ENCODE measurements at places on chromosomes 3 and 15. TPM values are rescaled to one million over a fixed set of nuclear protein-coding genes. Genes with fewer than 3 reads are reported as not detected.

GRCh38 chr3:129525341-129525968, 3.0 kb upstream of the RHO start:
- no peak for DNase-seq

GRCh38 chr3:20637729-20638128, 451.7 kb upstream of the SGO1 start:
- no peak for DNase-seq

DNA sequence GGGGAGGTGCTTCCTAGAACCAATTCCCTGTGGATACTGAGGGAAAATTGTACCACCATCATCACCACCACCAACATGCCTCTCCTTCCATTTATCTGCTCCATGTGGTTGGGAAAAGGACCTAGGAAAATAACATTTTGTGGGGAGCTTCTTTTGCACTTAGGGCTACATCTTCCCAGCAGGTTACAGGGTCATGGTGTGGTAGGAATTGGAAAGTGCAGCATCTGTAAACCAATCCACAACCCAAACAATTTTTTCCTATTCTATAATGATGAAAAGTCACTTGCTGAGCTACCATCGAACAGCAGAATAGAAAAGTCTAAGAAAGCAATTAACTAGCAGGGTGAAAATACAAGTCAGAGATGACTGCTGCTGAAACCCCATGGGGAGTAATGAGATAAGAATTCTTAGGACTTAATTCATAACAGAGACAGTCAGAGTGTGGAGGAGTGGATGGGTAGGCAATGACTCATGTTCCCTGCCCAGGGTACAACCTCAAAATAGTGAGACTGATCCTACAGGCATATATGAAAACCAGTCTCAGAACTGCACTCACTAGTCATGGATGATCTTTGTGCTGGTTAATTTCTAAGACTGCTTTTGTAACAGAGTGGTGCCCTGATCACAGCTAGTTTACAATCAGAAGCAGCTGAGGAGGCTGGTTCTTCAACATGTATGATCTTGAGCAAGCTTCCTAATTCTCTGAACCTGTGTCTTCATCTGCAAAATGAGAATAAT, 38.1 kb upstream of the LEKR1 start:
- DNase-seq, result no peak

- DNase-seq, result no peak
These were observed 177.4 kb upstream of the CRBN start for GRCh38 chr3:3356846-3357245.

ARL8B gene
- 33.5 TPM for total RNA-seq

DNA sequence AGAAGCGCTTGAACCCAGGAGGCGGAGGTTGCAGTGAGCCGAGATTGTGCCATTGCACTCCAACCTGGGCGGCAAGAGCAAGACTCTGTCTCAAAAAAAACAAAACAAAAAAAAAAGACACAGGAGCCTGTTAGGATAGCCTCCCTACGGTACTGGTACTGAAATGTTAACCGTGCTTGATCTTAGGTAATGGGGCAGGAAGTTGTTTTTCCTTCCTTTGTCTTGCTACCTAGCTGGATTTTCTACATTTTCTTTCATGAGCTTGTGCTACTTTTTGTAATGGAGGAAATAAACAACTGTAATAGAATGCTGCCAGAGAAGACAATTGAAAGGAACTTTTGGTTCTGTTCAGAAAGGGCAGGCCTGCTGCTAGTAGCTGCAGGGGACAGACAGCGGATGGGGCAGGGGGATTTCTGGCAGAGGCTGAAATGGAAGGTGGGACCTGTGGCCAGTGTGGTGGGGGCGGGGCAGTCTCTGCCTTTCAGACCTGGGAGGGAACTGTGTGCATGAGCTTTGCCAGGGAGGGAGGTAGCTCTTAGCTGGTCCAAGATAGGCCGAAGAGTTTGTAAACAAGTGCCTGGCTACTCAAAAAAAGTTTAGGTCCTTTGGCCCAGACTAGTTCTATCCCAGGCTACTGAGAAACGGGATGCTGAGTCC, 49.0 kb upstream of the SEMA4B start:
- no peak for DNase-seq

DNA sequence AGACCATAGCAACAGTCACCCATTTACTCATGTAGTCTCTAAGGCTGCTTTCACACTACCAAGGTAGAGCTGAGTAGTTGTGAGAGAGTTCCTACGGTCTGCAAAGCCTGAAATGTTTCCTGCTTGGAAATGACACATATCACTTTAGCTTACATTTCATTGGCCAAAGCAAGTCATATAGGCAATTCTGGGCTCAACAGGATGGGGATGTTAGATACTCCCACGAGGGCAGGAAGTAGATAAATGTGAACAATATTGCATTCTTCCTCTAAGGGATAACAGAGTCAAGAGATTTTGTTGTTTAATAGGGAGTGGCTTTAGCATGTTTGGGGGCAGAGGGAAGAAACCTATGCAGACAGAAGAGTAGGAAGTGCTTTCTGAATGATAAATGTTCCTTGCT, 355.6 kb upstream of the THRB start:
- DNase-seq, result no peak

TMEM266 gene
- 2.0 TPM for total RNA-seq

TBL1XR1 gene
- 243 TPM for total RNA-seq

DNA sequence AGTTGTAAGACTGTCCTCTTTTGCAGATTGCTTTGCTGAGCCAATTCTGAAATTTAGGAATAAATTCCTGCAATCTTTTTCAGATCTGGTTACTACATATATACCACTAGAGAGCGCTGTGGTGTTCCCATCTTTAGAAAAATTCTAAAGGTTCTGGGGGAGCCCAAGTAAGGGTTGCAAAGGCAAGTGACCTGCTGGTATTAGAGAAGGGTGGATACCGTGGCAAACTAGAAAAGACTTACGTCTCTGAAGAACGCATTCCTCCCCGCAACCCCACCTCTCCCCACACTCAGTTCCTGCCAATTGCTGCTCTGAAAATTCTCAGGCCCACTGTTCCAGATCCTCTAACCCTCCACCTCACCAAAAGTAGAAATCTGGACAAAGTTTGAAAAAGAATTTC, 48.5 kb downstream of the EFHB start:
- no peak for DNase-seq

GRCh38 chr3:69490235-69490634, 104.3 kb upstream of the FRMD4B start:
- no peak for DNase-seq

DNA sequence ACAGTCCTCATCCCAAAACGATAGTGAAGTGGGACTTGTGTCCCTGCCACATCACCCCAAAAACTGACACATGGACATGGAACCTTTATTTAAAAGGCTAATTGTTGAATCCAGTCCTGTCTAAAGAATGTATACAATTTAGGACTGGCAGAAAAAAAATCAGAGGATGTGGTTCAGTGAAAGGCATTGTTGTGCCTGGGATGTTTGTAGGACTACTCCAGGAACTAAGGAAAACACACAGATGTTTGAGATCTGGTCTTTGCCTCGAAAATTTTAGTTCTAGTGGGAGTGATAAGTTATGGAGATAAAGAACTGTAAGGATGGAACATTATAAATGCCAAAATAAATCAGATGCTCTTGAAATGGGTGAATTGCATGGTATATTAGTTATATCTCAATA, 27.2 kb downstream of the VGLL4 start:
- no peak for DNase-seq

DNA sequence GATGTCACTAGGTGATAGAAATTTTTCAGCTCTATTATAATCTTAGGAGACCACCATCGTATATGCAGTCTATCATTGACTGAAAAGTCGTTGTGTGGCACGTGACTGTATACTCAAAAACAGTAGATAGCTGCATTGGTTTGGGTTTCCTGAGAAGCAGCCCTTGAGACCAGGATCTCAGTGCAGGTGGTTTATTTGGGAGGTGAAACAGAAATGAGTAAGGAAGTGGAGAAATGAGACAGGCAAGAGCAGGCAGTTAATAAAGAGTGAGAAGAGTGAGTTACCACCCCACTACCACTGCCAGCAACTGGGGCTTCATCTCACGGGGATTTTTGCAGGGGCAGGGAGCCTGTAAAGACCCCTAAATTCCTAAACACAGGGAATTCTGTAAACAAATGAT, 221.0 kb downstream of the SHQ1 start:
- no peak for DNase-seq

PIERCE2 gene
- 2.2 TPM for total RNA-seq

NEK10 gene
- 0.84 TPM for total RNA-seq

- DNase-seq, result no peak
These were observed 30.3 kb upstream of the FSTL1 start for GRCh38 chr3:120481081-120481480.

DNA sequence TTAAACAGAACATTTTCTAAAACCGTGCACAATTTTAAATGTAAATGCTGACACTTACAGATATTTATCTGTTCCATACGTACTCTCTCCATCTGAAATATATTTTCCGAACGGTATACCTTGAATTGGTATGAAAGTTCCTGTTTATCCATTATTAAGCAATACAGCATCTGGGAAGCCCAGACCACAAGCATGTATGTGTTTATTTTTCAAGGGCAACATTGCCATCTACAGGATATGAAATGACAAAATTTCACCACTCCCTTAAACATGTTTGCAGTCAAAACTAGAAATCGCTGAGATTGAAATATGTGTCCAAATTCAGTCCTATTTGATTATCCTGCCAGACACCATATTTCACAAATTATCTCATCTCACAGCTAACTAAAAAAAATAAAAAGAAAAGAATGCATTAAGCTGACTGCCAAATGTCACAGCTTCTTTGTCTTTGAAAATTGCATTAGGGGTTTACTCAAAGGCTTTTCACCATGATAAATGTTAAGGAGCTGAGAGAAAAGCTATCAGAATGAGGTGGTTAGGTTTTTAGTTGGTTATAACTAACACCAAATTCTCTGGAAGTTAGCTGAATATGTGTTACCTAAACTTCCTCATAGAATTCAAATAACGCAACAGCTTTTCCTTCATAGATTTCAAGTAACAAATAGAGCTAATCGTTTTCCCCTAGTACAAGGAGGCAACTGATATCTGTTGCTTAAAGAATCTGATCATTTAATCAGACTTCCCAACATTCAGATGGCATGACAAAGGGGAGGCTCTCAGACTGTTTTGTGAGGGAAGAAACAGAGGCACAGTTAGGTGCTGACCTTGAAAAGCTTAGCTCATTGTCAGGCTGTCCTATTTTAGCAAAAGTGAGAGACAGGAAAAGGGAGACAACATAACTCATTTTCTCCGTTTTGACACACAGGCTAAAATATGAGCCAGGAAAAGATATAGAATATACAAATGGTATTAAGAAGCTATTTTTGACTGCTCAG, 533.1 kb downstream of the TBL1XR1 start:
- no peak for DNase-seq

DNA sequence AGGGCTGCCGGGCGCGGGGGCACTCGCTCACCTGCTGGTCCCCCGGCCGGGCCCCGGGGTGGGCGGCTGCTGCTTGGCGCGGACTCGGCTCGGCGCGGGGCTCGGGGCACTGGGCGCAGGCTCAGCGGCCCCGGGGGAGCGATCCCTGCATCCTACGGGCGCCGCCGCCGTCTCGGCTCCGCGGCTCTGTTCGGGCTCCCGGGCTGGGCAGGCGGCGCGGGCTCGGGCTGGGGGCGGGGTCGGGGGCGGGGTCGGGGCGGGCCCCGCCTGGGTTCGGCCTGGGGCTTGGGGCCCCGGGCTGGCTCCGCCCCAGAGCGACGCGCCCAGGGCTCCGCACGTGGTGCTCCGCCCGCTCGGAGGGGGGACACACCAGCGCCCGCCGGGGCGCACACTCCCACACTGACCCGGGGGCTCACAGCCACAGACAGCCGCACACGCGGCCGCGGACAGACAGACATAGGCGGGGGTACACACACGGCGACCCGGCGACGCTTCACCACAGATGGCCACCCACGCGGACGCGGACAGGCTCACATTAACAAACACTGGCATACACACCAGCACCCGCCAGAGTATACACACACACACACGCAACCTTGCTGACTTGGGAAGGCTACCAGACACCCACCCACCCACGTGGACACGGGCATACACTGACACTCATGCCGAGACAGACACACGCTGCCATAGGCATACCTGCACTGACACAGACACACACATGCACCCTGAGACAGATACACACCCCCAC, at the start of gene SCN5A:
Gene SCN5A, minus strand, starts transcription at position 188 of the 748 bp plus-strand sequence. CDS start 16,380 bp downstream, outside the sequence.
- DNase-seq, result no peak

MUSTN1 gene
- not detected for total RNA-seq

BCL2A1 gene
- total RNA-seq, result 0.49 TPM

DNA sequence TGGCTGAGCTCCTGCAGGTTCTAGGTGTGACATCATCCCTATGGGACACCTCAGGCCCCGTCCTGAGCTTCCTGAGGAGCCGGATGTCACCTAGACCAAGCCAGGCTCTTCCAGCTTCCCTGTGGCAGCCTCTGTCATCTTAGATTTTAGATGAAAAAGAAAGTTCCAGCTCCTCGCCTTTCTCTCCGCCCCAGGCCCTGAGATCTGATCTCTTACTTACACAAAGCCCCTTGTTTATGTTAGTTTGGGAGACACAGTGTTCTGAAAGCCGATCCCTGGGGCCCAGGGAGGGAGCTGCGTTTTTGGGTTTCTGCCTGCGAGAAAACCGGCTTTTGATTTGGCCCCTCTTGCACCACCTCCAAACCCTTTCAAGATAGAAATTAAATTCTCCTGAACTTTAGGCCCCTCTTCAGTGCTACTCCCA, 40.2 kb upstream of the FAM107A start:
- DNase-seq, result no peak

- no peak for DNase-seq
These were observed 53.8 kb downstream of the SST start for GRCh38 chr3:187616307-187616972.

DNA sequence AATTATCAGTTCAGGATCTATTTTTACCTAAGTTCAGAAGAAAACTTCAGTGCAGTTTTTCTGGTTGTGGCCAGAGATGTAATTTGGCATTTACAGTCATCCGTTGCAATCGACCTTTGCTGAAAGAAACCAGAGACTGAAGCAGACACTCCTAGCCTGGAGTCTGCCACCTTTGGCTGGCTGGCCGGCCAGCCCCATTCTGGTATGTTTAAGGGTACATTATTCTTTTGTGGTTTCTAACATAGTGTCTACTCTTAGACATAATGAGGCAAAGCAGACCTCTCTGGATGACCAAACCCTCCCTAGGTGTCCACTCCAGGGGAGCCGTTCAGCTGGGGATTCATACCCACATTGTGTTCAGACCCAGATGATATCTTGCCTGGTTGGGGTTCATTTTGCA, 275.9 kb upstream of the TPM1 start:
- DNase-seq, result no peak

GRCh38 chr3:159627229-159627628, 361.4 kb upstream of the IL12A start:
- DNase-seq, result no peak

ATP10A gene
- total RNA-seq, result 0.18 TPM

GRCh38 chr3:106729481-106729880, 647.8 kb upstream of the CCDC54 start:
- DNase-seq, result no peak

GRCh38 chr3:54653456-54654195, 274.2 kb downstream of the LRTM1 start:
- DNase-seq, result no peak

- DNase-seq, result no peak
These were observed 583.8 kb upstream of the ZNF717 start for GRCh38 chr3:76369170-76369569.

ZNF860 gene
- 0.63 TPM for total RNA-seq

CAPN3 gene
- 12.2 TPM for total RNA-seq

ASB14 gene
- not detected for total RNA-seq
